ENCODE measurements at places on chromosomes 7 and 10. TPM values are rescaled to one million over a fixed set of nuclear protein-coding genes. Genes with fewer than 3 reads are reported as not detected.

Gene MPP7
- total RNA-seq, result 9.1 TPM

Gene EBLN1
- not detected for total RNA-seq

Gene C10orf71
- 3.7 TPM for total RNA-seq

Gene AS3MT
- 8.0 TPM for total RNA-seq

Gene SLC18A3
- not detected for total RNA-seq

Gene GIMAP1
- total RNA-seq, result 2.6 TPM

Gene SFRP5
- 0.58 TPM for total RNA-seq

Gene FXYD4
- 1.6 TPM for total RNA-seq

Gene TMEM236
- 0.64 TPM for total RNA-seq

Gene SPRN
- total RNA-seq, result 1.7 TPM

Gene WDR37
- total RNA-seq, result 16.6 TPM

Gene SLC29A4
- 11.3 TPM for total RNA-seq

Gene LIPM
- total RNA-seq, result not detected

Gene GRM8
- 8.1 TPM for total RNA-seq

Gene SFTPA1
- total RNA-seq, result 0.88 TPM

Gene TAS2R4
- total RNA-seq, result 4.7 TPM

Gene STRIP2
- total RNA-seq, result 4.6 TPM

Gene SPDYE6
- not detected for total RNA-seq

Gene HOXA10
- 98.8 TPM for total RNA-seq

Gene NPC1L1
- total RNA-seq, result 1.2 TPM

Gene SEMA4G
- total RNA-seq, result 8.5 TPM

Gene BLOC1S2
- total RNA-seq, result 16.9 TPM

Gene IDI2
- total RNA-seq, result not detected

Gene PNLIP
- total RNA-seq, result 0.12 TPM

Gene TMEM139
- total RNA-seq, result 18.1 TPM

Measured in metanephros (tissue), 2 donors.